GM13977 (cell line): ENCODE measurements at places on chromosomes 1 and 21.

- peak; percentile 93 for DNase-seq
Measured at GRCh38 chr1:226702957-226703831, 35.9 kb downstream of the ITPKB start.

- DNase-seq, result peak; percentile 79
Measured at GRCh38 chr1:54798769-54799641, 2.1 kb downstream of the TTC22 start.

- DNase-seq, result no peak
Measured at GRCh38 chr1:54254055-54254454, 54.1 kb downstream of the MRPL37 start.

GRCh38 chr21:28135646-28136045 lies 857.0 kb downstream of the LTN1 start:
- DNase-seq, result no peak

DNA sequence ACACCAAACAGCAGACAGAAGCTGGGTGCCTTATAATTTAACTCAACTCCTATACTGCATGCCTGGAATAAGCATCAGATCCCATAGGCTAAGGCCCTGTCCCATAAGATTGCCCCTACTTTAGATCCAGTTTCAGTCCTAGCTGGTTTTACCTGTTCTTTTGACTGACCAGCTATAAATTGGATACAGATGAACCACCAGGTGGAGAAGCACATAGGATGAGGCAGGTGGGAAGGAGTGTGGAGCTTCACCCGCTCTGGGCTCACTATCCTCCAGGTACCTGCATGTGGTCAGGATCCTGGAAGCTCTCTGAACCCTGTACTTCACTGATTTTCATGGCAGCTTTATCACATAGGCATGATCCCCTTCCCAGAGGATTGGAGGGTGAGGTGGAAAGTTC lies 51.3 kb downstream of the MAST2 start:
- DNase-seq, result no peak

GRCh38 chr1:239730378-239730777 lies 344.0 kb downstream of the CHRM3 start:
- no peak for DNase-seq

- DNase-seq, result no peak
Measured at GRCh38 chr21:32521736-32522355, 63.5 kb downstream of the TCP10L start.

DNA sequence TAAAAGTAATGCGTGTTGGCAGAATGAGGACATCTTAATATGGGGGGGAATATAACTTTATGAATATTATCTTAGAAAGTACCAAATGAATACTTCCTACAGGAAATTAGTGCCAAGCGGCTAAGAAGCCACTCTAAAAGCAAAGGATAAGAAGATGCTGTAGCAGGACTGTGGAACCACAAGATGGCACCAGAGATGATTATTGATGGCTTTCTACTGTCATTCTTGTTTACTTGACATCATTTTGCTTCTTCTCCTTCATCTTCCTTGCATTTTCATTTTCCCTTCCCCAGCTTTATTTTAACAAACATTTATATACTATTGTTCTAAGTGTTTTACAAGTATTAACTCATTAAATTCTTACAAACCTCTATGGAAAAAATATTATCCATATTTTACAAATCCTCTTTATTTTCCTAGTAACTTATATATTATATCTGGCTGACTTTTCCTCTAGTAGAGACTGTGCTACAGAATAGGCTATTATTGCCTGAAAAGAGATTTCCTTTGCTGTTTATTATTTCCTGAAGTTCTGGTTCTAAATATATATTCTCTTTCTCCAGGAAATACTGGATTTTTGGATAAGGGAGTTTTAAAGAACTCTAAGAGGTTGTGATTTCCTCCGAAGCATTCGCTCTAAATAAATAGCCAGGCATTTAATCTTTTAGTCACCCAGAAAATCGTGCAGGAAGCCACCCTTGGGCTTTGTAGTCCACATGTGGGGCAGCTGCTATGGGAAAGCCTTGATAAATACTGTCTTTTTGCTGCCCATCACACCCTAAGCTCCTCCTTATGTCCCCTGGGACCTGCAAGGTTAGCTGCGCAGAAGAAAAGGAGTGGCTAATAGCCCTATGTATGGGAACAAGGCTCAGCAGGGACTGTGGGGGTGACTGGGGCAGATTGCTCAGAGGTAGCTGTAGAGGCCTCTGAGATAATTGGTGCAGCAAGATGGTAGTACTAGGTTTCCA lies 69.8 kb downstream of the TPR start:
- peak; percentile 63 for DNase-seq

DNA sequence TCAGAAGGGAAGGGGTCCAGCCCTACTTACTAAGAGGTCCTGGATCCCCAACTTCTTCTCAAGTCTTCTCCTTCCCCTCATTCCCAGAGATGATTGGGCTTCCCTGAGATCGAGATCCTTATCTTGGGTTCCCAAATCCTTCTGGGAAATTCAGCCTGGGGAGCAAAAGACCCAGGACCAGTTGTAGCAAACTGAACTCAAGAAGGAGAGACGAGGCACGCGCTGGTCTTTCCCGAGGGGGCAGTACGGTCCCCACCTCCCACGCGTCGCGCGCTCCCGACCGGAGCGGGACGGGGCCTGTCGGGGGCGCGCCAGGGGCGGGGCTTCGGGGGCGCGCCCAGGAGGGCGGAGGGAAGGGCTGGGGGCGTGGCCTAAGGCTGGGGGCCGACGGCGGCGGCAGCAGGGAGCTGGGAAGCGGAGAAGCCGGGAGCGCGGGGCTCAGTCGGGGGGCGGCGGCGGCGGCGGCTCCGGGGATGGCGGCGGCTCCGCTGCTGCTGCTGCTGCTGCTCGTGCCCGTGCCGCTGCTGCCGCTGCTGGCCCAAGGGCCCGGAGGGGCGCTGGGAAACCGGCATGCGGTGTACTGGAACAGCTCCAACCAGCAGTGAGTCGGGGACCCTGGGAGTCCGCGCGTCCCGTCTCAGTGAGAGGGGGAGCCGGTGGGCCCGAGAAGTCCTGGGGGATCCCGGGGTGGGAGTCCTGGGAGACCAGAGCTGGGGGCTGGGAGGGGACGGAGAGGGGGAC lies at the start of gene EFNA3:
Gene EFNA3 (plus strand): TSS at position 369 of the 741 bp plus-strand sequence. CDS start 105 bp downstream, at position 474.
- peak; percentile 92 for DNase-seq

DNA sequence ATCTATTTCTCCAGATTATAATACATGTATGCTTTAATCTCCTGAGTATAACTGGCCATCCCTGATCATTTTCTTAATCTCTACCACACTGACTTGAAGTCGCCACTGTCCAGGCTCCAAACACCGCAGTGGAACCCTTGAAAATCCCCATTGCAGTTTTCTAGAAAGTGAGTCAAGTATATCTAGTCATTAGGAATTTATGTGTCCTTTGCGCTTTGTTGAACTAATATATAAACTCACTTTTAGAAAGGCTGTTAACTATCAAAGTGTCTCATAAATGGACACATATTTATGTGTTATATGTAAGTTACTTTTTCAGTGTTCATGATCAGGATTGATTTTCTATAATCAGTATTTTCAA lies 211.5 kb downstream of the PATJ start:
- DNase-seq, result no peak

- no peak for DNase-seq
Measured at GRCh38 chr1:225458222-225458631, 30.4 kb upstream of the LBR start.

DNA sequence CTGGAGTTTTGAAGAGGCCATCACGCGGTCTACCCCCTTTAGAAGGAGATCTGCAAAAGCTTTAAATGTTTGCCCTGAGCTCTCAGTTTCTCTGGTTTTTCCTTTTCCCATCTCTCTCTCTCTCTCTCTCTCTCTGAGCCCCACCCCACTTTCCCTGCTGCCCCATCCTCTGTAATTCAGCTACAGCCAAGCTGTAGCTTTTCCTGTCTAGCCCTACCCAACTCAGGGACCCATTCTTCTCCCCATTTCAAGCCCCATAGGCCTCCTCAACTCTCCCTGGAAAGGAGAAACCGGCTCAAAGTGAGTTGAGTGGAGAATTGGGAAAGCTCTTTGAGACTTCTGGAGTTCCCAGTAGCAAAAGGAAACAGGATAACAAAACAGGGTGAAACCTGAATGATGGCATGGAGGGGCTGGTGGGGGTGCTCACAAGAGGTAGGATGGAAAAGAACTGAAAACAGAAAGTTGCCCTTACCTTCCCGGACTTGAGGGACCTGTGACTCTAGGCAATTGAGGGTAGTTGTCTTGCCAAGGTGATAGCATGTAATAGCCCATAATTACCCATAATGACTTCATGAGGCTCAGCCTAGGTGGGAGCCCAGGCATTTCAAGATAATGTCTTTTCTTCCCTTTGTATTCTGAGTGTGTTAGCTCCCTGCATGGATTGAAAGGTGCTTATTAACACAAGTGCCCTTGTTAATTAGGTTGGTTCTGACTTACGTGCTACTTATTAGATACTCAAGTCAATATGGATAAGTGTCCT lies 84.9 kb downstream of the SLC16A1 start:
- no peak for DNase-seq

- DNase-seq, result no peak
Measured at GRCh38 chr1:61114178-61114870, 32.0 kb downstream of the NFIA start.

DNA sequence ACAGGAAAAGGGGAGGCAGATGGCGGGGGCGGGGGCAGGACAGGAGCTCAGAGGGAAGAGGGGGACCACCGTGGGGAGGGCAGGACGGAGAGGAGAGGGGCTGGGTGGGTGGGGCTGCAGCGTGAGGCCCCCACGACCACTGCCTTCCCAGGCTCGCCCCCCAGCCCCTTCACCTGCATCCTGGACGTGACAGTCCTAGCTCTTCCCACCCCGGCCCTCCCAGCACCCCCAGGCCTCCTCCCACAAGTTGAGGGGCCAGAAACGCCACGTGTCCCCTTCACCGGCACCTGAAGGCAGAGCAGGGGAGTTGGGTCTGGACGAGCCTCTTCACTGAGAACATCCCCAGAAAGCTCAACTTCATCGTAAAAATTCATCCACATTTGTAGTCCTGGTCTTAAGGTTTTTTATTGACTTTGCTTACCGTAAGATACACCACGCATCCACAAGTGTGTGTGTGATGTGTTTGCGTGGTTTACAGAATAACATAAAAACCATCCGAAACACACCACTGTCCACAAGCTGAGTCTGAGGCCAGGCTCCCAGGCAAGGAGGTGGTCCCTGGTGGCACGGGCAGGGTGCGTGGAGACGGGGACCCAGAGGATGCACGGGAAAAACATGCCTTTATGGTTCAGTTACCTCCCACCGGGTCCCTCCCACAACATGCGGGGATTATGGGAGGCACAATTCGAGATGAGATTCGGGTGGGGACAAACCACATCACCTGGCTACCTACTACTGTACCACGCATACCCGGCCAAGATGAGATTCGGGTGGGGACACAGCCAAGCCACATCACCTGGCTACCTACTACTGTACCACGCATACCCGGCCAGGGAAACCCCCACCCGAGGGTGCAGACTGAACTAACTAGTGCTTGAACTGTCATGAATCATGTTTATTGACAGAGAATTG lies 13.9 kb upstream of the COL18A1 start:
- no peak for DNase-seq

- peak; percentile 44 for DNase-seq
Measured at GRCh38 chr1:116538544-116538943, 32.3 kb downstream of the CD58 start.

DNA sequence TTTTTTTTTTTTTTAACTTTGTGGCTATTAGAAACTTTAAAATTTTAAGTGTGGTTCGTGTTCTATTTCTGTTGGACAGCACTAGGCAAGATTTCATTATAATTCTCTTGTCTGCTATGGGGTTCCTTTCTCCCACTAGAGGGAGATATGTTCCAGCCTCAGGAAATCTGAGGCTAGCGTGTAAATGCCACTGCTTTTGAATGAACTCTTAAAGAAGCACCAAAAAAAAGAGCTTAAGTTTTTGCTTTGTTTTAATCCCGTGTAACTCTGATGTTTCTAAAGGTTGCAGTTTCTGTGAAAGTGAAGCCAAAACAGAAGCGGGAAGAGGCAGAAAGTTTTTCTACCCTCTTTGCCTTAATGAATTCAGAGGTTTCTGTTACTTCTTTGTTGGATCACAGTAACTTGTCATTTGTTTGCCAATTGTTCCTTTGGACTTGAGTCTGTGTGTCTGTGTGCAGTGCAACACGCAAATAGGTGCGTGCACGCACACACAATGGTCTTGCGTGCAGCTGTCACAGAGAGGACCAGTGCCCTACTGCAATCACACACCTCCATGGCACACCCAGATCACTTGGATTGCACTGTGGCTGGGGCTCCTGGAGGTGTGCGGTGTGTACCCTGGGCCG lies 32.3 kb downstream of the HHAT start:
- DNase-seq, result peak; percentile 46

- DNase-seq, result no peak
Measured at GRCh38 chr1:192311281-192311680, 5.5 kb upstream of the RGS21 start.

DNA sequence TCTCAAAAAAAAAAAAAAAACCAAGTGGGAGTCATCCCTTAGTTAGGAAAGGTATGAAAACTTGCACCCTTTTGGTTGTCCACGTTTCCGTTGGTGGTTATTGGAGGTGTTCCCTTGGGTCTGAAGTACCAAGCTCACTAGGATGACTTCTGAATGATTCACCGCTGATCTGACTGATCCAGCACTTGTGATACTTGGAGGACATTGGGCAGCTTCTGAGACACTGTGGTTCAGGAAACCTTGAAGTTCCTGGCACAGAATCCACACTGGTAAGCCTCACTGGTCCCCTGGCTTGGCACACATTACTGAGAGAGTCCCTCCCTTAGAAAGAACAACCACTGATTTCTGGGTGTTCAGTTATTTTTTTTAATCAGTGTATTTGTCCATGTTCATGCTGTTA lies 91.9 kb downstream of the RYR2 start:
- no peak for DNase-seq

DNA sequence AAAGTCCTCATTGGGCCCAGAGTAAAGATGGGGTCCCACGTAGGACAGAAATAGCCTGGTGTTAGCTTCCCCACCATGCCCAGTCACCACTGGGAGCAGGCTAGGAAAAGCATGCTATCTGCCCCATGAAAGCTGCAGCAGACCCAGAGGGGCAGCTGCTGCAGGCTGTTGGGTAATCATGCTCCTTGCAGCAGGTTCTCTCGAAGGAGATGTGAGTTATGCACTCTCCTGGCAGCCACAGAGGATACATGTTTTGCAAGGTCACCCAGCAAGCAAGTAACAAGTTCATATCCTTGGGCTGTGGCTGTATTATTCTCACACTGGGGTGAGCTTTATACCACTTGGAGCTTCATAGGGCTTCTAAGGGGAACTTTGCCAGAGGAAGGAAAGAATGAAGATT lies 9.1 kb upstream of the HEYL start:
- no peak for DNase-seq

- no peak for DNase-seq
Measured at GRCh38 chr21:46459356-46460112, 843 bp downstream of the DIP2A start.

- DNase-seq, result peak; percentile 79
Measured at GRCh38 chr1:26378088-26378878, 5.7 kb upstream of the ZNF683 start.

DNA sequence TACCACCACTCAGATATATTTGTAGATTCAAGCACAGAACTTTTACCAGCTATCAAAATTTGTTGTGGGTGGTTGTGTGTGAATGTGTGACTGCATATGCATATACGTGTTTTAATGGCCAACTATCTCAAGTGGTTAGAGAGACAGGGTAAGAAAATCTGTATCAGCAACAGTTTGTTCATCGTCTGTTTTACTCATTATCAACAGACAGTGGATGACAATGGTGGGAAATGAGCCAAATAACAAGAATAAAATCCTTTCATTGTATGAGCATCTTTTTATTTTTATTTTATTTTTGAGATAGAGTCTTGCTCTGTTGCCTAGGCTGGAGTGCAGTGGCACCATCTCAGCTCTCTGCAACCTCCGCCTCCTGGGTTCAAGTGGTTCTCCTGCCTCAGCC lies 22.7 kb upstream of the DYNLT5 start:
- no peak for DNase-seq

- DNase-seq, result no peak
Measured at GRCh38 chr1:194795917-194796593, 1609.6 kb upstream of the B3GALT2 start.

- no peak for DNase-seq
Measured at GRCh38 chr1:98034505-98034904, 113.7 kb upstream of the DPYD start.
